DMS79 (cell line): ENCODE measurements at places on chromosomes 7 and 10.

DNA sequence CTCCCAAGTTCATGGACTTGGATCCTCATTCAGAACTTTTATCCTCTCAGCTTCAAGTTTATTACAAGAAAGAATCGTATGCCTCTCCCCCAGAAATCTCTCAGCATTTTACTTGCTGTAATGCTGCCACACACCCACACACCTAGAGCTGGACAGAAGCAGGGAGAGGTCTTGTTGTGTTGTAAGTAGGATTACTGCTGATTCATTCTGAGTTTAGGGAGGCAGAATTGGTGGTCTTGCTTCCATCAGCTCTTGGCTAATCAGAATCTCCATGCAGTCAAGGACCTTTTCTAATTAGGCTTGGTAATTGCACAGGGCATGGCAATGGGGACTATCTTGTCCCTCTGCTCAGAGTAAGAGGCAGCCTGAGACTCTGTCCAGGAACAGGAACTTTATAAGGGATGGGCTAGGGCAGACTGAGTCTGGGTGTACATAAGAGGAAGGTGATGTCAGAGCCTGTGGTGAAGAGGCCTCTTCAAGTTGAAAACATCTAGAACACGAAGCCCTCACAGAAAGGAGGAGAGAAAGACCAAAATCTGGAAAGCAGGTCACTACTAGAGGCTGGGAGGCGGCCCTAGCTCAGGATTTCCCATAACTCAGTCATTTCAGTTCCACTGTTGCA, 7.0 kb upstream of the PTPRE start:
- DNase-seq, result no peak

DNA sequence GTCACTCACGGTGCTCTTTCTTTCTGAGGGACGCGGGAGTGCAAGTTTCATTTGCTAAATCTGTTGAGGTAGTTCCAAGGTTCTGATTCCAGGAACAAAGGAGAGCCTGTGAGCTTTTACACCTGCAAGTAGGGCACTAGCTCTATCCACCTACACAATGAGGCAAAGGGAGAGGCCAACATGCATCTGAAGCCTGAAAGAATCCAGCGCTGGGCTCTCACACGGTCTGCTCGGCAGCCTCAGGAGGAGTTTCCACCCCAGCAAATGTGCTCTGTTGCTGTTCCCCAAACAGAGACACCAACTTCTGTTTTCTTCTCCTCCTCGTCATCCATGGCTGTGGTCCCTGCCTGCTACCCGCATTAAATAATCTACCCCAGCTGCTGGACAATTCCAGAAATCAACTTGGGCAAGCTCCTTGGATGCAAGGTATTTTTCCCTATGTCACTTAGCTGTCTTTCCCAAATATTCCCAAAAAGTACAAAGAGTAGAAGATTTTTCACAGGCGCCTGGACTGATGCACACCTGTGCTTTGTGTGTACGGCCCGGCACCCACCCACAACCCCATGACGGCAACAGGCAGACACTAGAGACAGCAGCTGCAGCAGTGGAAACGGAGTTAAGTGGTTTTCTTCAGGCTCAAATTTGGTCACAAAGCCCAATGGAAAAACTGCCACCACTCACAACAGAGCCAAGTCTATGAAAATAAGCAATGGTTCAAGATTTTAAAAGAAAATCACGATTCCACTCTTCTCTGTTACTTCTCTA, 176.8 kb downstream of the ZMYND11 start:
- no peak for DNase-seq

GRCh38 chr7:2225336-2225735, 7.4 kb downstream of the MAD1L1 start:
- peak; percentile 82 for DNase-seq

DNA sequence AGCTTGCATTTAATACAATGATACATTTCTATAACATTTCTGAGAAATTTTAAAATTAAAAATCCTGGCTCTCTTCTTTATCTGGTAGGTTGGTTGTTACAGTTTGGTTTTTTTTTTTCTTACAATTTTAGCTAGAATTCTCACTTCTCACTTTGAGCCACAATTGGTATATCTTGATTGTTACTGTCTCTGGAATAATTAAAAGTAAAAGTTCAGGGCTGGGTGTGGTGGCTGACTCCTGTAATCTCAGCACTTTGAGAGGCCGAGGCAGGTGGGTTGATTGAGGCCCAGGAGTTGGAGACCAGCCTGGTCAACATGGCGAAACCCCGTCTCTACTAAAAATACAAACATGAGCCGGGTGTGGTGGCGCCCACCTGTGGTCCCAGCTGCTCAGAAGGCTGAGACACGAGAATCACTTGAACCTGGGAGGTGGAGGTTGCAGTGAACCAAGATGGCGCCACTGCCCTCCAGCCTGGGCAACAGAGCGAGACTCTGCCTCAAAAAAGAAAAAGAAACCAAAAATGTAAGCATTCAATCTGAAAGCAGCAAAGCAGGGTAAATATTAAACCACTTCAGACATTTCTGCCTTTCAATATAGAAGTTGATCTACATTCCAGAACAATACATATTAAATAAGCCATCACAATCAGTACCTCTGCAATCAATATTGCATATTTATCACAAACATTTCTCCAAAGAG, 88.6 kb upstream of the PFKP start:
- DNase-seq, result no peak

- DNase-seq, result no peak
These were observed 118.2 kb downstream of the ANK3 start for GRCh38 chr10:60271319-60272040.

GRCh38 chr7:64313740-64314491, at the start of gene ZNF736:
ZNF736 (plus strand) TSS chr7:64313961; CDS start chr7:64314151, 190 bp downstream.
- DNase-seq, result peak; percentile 93

DNA sequence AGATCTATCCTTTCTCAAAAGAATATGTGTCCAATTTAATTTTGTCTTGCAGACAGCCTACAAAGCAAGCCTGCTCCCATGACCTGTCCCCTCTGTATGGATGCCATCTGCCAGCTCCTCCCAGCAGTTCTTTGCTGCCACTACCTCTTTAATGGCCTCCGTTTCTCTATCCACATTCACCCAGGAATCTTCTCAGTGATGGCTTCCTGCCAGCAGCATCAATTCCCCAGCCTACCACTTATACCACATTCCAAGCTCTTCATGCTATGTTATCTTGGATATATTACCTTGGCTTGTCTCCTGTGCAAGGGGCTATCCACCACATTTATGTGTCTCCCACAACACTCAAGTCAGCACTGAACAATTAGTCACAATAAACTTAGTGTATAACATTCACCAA, 133.2 kb downstream of the VPS50 start:
- no peak for DNase-seq

DNA sequence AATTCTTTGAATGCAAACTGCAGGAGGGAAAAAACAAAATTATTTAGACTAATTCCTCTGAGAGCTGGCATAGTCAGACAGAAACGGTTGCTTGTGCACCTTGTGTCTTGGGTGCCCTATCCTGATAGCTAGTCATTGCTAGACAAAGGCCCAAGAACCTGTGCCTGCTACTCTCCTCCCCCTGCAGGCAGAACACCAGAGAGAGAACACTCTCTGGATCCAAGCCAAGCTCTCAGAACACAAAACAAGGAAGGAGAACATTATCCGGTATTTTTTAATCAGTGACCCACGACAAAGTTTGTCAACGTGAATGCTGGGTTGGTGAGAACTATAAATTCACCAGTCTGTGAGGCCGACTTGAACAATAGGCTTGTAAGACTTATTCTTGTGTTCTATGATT, 18.8 kb upstream of the PPP1R9A start:
- DNase-seq, result no peak

GRCh38 chr10:104109908-104110662, 11.9 kb upstream of the SFR1 start:
- no peak for DNase-seq

DNA sequence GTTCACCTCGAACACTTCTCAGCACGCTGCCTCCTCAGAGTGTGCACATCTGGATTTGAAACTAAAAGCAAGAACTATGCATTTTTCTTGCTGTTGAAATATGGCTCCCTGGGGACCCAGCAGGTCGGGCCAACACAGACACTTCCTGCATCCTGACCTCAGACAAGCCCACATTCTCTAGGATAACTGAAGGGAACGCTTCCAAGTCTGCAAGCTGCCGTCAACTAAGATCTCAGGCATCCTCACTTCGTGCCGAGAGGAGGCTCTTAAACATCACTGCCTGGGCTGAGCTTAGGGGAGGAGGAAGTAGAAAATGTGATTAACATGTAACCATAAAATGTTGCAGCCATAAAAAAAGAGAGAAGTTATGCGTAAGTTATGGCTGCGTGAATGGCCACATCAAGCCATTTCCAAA, 65.5 kb downstream of the PYROXD2 start:
- no peak for DNase-seq

DNA sequence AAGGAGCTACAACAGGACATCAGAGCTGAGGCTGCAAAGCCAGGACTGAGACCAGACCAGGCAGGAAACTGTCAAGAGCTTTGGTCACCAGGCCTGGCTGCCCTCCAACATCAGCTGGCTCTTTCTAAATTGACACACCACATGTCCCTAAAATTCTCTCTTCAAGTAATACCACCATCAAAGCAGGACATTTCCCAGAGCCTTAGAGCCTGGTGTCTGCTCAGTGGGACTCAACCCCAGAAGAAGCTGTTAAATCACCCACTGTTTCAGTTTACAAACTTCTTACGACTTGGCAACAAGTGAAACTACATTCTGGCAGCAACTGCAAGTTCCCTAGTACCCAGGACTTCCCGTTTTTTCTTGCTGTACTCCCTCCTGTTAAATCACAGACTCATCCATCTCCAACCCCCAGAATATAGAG, 3.8 kb upstream of the IL6 start:
- no peak for DNase-seq

DNA sequence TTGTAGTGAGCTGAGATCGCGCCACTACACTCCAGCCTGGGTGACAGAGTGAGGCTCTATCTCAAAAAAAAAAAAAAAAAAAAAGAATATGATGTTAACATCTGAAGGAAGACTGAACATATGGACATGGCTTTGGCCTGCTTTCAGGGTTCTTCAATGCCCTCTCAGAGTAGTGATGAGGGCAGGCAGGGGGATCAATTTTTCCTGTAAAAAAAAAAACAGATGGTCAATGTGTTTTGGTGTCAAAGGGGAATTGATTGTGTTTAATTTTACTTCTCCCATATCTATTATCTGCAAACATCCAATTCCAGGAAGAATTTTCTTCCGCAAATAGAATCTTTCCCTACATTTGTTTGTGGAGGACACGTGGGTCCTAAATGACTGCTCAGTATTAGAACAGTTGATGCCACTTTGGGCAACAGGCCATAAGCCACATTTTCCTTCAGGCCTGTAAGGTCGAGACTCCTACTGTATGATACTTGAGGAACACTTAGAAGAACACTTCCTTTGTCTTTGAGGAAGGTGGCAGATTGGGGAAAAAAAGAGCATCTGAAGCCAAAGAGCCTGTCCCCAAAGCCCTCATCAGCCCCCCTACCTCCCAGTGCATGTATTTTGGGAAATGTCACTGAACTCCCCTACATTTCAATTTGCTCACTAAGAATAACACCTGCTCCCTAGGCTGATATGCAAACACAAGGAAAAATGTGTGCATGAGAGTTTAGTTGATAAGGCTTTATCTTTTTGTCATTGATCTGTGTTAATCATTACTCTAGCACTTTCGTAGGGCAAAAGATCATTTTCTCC, 28.3 kb downstream of the MGAM2 start:
- DNase-seq, result no peak

GRCh38 chr7:28178599-28178998, 2.0 kb downstream of the JAZF1 start:
- DNase-seq, result no peak

DNA sequence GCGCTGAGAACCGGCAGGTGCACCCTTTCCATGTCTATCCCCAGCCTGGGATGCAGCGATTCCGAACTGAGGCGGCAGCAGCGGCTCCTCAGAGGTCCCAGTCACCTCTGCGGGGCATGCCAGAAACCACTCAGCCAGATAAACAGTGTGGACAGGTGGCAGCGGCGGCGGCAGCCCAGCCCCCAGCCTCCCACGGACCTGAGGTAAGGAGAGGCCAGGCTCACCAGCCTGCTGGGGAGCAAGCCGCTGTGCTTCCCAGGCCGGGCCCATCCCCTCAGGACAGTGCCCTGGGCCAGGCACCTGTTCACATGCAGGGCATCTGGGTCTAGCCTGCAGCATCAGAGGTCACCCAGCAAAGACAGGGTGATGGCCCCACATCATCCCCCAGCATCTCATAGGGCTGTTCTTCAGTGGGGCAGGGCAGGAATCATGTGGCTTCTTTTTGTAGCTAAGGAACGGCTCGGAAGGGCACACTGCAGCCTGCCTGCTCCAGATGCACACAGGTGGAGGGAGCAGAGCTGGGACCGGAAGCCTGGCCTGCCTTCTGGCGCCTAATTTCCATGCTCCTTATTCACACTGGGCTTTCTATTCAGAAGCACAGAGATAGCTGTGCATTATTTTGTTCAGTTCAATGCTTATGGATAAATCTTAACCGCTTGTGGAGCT, 18.9 kb downstream of the BAG3 start:
- DNase-seq, result no peak

- no peak for DNase-seq
These were observed 140.7 kb downstream of the BUB3 start for GRCh38 chr10:123294886-123295285.

DNA sequence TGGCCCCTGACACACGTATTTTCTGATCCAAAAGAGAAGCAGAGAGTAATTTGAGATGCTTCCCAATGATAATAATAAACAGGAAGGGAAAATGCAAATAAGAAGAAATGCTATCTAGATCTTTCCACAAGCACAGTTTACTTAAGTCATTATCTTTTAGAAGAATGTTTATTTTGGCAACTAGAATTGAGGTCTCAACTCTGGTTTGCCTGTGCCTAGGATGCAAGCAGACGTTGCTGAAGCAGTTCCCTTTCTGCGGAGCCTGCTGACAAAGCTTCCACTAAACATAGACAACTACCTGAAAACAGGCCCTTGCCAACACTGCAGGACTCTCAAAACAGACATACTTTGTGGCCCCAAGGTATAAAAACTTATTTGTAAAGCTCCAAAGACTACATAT, 315.8 kb upstream of the POM121L12 start:
- DNase-seq, result peak; percentile 3

- no peak for DNase-seq
These were observed 264.8 kb downstream of the PTPRN2 start for GRCh38 chr7:158322616-158323530.

DNA sequence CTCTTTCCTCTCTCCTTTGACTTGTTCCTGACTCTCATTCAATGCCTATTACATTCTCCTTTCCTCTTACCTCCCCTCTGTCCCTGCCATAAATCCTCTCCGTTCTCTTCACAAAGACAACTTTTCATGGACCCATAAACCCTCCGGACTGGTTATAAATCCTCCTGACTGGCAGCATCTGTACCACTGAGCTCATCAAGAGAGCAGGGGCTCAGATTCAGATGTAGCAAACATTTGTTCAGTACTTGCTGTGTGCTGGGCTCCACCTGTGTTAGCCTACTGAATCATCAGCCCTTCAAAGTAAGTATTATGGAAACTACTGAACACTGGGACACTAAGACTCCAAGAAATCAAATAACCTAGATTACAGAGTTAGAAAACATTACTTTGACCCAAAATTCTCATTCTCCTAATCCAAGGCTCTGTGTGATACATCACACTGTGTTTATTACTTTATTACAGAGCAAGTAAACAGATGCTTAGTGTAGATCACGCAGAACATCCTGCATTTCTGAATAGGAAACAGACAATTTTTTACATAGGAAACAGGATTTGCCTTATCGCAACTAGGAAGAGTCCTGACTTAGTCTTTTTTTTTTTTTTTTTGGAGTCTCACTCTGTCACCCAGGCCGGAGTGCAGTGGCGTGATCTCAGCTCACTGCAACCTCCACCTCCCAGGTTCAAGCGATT, 108.6 kb upstream of the PDE1C start:
- DNase-seq, result no peak
